ENCODE measurements at places on chromosomes 2 and 18. TPM values are rescaled to one million over a fixed set of nuclear protein-coding genes. Genes with fewer than 3 reads are reported as not detected.

Gene ITGB6
- 124 TPM for total RNA-seq

Gene SKOR2
- total RNA-seq: not detected

Gene NPC1
- 161 TPM for total RNA-seq

Gene TUBB8B
- total RNA-seq: 1.0 TPM

Gene EVA1A
- total RNA-seq: 30.4 TPM

Gene CAPN14
- 0.33 TPM for total RNA-seq

Gene PRADC1
- total RNA-seq: 18.2 TPM

DNA sequence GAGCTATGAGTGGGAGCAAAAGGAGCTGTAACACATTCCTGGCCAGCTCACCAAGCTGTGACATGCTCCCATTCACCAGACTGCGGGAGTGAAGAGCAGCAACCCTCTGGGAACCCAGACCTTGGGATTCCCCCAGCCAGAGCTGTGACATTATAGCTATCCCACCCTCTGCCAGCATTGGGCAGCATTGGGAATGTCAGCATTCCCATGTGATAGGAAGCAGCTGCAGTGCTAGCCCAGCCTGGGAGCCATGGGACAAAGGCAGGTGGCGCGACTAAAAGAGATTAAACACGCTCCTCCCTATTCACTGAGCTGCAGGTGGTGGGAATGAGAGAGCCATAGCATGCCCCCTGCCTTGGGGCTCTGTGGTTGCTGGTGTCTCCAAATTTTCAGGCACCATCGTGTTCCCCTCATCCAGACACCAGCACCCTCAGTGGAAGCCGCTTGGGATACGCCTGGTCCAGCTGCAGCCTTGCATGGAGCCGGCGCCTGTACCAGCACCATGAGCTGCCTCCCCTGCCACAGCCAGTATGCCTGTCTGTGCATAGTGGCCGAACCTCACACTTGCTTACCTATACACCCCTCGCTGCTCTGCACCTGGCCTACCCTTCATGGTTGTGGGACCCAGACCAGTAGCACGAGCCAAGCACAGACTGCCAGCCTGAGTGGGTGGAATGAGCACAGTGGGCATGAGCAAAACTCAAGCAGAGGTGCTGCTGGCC is 695.6 kb upstream of the GCFC2 start:
- no peak for DNase-seq

GRCh38 chr18:38923540-38923939 is 1357.9 kb upstream of the CELF4 start:
- no peak for DNase-seq

DNA sequence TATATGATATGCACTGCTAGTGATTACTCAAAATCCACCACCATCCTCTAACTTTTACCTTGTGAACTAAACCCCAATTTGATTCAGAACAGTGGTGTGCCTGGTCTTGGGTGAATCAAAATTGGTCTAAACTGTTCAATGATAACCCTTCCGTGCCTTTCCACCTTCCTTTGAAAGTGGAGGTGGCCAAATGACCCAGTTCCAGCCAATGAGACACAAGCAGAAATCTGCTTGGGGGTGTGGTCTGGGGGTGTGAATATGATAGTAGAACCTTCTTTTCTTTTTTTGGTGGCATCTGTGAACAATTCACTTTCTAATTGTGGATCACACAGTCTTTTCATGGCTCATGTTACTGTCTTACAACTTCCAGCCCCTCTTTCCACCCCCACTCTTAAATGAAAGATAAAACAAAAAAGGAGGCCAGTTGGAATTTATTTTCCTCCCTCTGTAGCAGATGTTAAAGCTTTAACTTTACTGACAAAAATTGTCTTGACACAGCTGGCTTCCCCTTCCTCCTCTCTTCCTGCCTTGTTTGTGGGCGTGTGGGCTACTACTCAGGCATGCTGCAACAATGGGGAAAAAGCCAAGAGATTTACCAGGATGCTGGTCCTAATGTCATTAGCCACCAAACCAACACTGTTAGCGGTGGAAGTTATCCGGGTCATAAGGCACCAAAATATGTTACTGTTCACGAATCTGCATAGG is 58.8 kb upstream of the ANKRD44 start:
- DNase-seq: no peak

DNA sequence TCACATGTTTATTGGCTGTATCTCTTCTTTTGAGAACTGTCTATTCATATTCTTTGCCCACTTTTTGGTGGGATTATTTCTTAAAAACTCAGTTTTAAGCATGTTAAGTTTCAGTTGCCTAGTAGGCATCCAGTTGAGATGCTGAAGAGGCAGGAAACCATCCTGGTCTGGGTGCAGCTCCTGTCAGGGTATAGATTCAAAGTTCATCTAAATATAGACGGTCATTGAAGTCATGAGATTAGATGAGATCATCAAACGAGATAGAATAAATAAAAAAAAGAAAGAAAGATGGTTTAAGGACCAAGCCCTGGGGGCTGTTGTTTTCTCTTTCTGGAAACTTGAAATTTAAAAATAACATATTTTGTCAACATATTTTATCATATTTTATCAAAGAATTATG is 9.2 kb upstream of the DNAH7 start:
- DNase-seq: no peak

DNA sequence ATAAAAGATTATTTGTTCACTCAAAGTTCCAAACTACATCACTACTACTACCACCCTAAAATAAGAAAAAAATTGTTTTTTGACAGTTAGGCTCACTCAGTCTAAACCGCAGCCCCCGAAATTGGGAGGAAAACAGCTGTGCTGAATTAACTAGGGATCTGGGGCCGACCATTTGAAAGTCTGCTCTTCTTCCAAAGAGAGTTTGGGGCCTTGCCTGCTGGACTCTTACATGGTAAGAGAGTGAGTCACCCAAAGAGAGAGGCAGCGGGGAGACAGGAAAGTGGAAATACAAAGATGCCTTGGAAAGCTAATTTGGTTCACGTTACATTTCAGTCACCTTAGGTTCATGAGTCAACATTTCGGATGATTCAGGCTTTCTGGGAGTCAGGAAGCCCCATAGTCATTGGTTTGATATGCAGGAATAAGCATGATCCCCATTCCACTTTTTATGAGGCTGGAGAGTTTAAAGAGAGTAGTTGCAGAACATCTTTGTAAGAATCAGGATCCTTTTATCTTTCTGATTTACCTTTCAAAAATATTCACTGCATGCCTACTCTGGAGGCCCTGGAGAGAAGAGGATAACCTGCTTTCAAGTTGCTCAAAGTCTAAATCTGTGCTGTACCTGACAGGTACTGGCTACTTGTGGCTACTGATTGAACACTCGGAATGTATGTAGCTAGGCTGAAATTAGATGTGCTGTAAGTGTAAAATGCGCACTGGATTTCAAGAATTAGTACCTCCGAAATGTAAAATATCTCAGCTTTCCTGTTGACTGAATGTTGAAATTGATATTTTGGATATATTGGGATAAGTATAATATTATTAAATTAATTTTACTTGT is 995 bp upstream of the RTN4 start:
- no peak for DNase-seq

- no peak for DNase-seq
These were observed 89.9 kb downstream of the MTA3 start for GRCh38 chr2:42658306-42658705.

DNA sequence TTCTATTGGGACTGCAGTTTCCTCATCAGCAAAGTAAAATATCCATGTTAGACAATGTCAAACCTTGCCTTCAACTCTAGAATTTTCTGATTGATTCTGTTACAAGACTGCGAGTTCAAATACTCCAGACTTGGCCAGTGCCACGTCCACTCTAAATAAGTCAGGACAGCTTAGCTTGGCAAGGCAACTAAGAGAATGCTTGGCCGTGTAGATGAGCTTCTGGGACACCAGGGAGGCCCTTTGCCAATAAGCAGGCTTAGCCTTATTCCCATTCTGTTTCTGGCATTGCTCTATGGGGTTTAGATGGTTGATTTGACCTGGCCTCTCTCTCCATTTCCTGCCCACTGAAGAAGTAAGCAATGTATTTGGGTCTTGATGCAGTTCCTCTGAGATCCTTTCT is 218.1 kb upstream of the SIX2 start:
- DNase-seq: no peak

DNA sequence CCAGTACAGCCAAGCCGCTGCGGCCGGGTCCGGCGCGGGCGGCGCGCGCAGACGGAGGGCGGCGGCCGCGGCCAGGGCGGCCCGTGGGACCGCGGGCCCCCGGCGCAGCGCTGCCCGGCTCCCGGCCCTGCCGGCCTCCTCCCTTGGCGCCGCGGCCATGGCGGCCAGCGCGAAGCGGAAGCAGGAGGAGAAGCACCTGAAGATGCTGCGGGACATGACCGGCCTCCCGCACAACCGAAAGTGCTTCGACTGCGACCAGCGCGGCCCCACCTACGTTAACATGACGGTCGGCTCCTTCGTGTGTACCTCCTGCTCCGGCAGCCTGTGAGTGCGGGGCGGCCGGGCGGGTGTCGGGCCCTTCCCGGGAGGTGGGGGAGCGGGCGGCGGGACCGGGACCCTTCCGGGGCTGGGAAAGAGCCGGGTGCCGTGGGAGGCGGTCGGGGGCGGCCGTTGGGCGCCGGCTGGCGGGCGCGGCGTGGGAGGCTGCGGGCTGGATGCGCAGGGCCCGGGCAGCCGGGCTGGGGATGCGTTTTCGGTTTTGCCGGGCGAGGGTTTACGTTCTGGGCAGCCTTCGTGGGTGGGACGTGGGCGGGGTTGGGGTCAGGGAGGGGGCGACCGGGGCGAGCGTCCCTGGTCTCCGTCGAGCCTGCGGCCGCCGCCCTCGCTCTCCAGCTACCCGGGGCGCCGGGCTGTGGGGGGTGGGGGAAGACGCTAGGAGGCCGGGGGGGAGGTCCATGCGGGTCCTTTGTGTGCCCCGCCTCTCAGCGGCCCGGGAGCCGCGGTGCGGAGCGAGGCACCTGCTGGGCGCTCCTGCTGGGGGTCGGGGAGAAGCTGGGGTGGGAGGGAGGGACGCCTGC is 537 bp downstream of the AGFG1 start:
- DNase-seq: peak; percentile 63

DNA sequence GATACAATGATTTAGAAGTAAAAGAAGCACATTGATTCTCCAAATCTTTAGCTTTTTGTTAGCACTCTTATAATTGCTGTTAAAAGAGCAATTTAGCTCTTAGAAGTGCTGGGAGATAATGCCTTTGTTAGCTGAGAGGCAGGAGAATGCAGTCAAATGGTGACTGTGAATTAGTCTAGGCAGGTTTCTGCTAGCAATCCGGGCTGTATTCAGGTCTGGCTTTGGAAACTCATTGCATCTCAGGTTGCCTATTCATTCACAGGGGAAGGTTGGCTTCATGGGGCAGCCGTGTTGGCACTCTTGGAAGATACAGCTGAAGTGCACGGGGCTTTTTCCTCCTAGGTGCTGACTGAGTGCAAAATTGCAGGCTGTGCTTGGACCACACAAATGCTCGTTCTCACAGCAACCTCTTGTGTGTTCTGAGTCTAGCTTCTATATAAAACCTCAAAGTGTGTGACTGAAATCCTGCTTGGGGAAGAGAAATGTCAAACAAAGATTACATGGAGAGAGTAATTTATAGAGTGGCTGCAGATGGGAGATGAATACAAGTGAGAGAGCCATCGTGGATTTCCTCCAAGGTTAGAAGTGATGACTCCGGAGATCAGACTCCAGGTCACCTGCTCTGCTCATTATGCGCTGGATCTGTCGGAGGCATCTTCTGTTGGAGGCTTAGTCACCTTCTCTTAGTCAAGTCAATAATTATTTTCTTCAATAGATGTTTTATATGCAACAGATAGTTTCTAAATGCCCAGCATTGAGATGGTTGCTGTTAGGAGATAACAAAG is 167.8 kb downstream of the PMAIP1 start:
- DNase-seq: no peak

DNA sequence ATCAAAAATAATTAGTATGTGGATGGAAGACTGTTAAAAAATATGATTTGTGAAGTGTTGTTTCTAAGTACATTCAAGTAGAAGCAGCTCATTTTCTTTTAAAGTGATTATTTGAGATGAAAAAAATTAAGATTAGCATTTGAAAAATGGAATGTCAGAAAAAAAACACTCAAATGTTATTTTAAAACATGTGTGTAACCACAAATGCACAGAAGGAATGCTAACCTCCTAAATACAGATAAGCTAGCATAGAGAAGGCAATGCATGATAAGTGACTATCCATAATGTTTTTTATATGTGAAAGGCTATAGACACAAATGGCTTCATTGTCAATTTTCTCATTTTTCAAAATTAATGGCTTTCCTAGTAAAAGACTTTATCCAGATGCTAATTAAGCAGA is 198.9 kb downstream of the NYAP2 start:
- DNase-seq: no peak

DNA sequence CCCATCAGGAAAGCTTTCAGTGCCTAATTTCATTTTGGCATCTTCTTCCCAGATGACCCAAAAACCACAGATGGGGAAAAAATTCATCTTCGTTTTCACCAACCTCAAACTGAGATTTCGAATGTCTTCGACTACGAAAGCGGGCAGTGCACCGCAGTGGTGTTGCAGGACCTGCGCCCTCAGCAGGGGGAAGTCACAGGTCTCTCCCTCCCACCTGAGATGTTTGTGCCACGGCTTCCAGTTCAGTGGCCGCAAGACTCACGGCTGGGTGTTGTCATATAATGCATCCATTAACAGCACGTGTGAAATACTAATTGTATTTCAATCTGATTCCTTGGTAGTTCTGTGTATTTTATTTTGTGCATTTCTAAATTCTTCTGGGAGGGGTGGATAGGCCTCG is 66.2 kb upstream of the SALL3 start:
- DNase-seq: no peak

- DNase-seq: no peak
These were observed 1483.4 kb upstream of the ZEB2 start for GRCh38 chr2:146003337-146003736.

DNA sequence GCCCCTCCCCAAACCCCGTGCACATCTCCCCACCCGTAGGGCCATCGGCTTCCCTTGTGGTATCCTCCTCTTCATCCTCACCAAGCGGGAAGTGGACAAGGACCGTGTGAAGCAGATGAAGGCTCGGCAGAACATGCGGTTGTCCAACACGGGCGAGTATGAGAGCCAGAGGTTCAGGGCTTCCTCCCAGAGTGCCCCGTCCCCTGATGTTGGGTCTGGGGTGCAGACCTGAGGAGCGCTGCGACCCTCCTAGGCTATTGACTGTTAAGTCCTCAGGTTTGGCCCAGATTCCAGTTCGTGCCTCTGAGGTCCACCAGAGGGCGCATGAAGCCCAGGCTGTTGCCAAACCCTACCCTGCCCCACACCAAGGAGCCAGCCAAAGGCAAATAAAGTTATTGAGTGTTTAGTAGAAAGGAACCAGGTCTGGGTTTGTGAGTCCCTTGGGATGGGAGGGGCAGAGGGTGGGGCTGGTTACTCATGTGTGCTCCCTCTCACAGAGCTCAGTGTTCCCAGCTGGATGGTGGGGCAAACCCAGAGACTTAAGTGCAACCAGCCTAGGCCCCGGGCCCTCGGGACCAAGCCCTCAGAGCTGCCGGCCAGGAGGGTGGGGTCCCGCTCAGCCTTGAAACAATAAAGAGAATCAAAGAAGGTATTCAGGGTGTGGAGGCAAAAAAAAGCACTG is 2.4 kb downstream of the PNKD start:
- DNase-seq: peak; percentile 95
